ENCODE measurements at places on chromosomes 6 and 20.
A peak's percentile ranks its signal among the peaks of the same experiment; 100 is the strongest.

DNA sequence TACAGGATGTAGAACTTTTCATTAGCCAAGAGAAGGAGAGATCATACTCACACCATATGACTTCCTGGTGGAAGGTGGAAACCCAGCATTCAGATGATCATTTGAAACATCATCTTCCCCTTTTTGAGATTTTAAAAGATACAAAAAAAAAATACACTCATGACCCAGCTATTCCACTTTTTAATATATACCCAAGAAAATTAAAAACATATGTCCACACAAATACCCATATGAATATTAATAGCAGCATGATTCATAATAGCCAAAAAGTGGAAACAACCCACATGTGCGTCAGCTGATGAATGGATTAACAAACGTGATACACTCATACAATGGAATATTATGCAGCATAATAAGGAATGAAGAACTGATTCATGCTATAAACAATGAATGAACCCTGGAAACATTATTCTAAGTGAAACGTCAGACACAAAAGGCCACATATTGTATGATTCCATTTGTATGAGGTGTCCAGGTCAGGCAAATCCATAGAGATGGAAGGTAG is 130.0 kb upstream of the SGK1 start:
- DNase-seq, result no peak

GRCh38 chr6:131628726-131629125 is 684 bp upstream of the MED23 start:
- no peak for DNase-seq

DNA sequence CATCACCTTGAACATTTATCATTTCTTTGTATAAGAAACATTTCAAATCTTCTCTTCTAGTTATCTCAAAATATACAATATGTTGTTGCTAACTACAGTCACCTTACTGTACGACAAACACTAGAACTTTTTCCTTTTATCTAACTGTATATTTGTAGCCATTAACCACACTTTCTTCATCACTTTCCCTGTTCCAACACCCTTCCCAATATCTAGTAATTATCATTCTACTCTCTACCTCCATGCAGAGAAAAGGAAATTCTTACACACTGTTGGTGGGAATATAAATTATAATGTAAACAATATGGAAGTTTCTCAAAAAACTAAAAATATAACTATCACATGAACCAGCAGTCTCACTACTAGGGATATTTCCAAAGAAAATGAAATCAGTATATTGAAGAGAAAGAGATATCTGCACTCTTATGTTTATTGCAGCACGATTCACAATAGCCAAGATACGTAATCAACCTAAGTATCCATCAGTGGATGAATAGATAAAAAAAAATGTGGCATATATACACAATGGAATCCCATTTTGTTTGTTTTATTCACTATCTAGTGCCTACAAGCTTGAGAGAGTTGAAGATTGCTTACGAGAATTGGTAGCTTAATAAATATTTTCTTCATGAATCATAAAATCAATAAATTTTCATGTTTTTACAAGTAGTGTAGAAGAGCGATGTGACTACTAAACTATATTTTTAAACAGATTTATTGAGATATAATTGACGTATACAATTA is 2.4 kb downstream of the RHAG start:
- no peak for DNase-seq

- DNase-seq, result no peak
Observed at GRCh38 chr20:48128436-48128835, 343.2 kb upstream of the SULF2 start.

GRCh38 chr6:6420107-6420506 is 99.6 kb upstream of the F13A1 start:
- no peak for DNase-seq

DNA sequence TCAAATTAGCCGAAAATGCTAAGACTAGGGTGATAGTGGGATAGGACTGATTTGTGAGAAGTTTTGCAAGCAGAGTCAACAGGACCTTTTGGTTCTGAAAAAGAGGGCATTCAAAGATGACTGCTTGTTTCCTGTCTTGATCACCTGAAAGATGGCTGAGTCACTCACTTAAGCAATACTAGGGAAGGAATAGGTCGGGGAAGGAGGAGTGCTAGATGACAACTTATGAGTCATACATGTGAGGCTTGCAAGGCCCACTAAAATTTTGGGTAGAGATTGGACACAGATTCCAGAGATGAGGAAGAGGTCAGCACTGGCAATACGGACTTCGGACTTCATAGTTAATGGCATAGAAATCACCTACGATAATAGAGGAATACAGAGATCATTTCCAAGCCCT is 89.2 kb downstream of the FAM83B start:
- DNase-seq, result no peak

- DNase-seq, result no peak
Observed at GRCh38 chr20:44633872-44634600, 17.5 kb downstream of the ADA start.

DNA sequence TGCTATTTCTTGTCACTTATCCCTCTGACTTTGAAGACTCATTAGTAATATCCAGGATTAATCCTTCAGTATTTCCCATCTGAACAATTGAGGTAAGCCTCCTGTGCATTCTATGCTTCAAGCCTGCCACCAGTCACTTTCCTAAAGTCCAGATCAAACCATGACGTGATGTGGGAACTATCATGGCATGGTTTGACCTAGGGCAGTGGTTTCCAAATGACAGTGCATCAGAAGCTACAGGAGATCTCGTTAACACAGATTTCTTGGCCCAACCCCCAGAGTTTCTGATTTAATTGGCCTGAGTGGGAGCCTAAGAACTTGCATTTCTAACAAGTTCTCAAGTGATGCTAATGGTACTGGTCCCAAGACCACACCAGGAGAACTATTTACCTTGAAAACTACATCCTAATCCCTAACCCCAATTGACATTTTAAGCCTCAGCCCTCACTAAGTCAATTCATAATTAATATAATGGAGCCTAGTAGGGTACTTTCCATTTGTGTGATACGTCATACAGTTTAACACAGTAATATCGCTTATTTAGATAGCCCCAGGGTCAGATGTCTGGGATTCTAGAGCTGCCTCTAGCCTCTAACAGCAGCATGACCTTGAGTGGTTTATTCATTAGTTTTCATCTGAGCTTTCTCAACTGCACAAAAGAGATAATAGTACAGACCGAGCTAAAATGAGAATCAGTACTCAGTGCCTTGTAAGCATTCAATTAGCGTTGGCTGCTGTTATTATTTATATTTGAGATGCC is 907.6 kb downstream of the TFAP2A start:
- DNase-seq, result no peak

GRCh38 chr20:37238426-37238825 is 23.2 kb downstream of the GHRH start:
- no peak for DNase-seq

- DNase-seq, result no peak
Observed at GRCh38 chr6:169970306-169970988, 219.0 kb downstream of the ERMARD start.

GRCh38 chr20:36576081-36576445 is 2.7 kb downstream of the TGIF2 start:
- no peak for DNase-seq

- DNase-seq, result no peak
Observed at GRCh38 chr6:56851074-56851473, 103.8 kb upstream of the BEND6 start.

DNA sequence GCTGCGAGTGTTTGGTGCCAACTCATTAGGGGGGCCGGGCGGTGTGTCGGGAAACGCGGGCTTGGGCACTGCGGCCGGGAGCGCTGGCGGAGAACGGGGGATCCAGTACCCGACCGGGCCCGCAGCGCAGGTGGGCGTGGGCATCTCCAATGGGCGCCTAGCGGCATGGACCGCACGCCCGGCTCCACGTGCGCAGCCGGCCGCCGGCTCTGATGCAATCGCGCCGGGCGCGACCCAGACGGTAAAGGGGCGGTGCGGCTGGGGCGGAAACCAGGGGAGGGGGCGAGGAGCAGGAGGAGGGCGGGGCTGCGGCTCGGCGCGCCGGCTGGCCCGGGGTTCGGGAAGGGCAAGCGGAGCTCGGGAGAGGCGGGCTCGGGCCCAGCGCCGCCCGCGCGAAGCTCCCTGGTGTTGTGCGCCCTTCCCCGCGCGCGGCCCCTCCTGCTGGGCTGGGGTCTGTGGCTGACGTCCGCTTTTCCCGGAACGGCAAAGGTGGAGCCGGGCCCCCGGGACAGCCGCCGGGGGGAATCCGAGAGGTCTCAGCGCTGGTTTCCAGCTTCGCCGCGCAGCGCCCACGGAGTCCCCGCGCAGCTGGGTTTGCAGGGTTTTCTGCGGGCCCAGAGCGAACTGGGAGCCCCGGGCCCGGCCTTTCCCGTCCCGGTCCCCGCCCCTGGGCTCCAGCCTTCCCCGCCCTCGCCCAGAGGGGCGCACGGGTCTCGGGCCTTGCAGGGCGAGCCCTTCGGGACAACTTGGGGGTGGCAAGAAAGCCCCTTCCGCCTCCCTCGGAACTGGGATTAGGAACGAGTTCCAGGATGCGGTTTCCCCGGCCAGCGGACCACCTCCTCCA is 867 bp downstream of the MTHFD1L start:
- DNase-seq, result peak; percentile 73

DNA sequence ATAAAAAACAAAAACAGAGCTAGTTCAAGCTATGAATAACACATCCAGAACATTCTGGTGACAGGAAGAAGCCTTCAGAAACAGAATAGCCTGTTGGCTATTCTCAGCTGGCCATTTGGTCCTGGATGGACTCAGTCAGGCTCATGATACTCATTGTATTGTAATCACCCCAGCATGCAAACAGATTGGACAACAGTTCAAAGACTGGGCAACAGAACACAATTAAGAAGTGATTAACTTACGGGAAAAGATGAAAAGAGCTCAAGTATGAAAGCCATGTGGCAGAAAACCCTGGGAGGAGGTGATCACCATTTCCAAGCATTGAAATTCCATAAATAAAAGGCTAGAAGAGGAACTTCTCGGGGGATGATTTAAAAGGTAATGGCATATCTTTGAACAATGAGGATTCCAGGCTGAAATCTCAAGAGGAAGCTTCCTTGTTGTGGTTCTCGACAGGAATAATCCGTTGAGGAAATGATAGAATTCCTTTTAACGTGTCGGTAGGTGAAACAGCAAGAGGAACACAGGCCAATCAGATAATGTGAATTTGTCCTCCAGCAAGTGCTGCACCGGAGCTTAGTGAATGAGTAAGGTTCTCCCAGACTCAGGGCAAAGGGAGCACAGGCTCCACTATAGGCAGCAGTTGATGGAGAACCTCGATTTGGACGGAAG is 172.4 kb downstream of the BCAS1 start:
- DNase-seq, result no peak

DNA sequence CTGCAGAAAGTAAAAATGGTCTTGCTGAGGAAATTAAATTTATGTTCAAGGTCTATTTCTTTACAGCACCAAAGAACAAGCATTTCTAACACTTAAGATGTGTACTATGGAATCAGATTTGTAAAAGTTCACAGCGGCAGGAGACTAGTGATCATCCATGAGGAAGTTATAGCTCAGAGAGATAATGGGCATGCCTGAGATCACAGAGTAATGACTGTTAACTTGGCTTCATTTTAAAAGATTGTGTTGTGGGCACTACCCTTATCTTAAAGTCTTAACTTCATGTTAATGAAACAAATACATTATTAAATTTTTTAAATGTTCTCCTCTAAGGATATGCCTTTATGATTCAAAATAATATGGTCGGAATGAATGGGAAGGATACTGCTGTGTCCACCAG is 168.6 kb downstream of the GMPR start:
- DNase-seq, result no peak

- no peak for DNase-seq
Observed at GRCh38 chr20:2178318-2179232, 76.9 kb downstream of the STK35 start.

DNA sequence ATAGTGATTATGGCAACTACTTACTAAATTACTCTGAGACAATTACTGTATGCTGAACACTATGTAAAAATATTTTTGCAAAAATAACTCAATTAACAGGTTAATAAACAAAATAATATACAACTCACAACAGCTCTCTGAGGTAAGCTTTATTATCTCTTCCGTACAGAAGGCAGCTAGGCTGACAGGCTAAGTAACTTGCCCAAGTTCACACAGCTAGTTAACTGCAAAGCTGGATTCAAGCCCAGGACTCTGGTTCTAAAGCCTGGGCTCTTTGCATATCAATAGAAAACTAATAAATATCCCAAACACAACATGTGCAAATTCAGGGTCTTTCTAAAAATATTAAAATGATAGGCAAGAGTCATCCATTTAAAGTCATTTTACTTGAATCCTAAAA is 169.5 kb upstream of the BEND3 start:
- no peak for DNase-seq

- no peak for DNase-seq
Observed at GRCh38 chr6:44524476-44525227, 137.1 kb downstream of the CDC5L start.

- no peak for DNase-seq
Observed at GRCh38 chr20:12764851-12765250, 243.9 kb upstream of the SPTLC3 start.

DNA sequence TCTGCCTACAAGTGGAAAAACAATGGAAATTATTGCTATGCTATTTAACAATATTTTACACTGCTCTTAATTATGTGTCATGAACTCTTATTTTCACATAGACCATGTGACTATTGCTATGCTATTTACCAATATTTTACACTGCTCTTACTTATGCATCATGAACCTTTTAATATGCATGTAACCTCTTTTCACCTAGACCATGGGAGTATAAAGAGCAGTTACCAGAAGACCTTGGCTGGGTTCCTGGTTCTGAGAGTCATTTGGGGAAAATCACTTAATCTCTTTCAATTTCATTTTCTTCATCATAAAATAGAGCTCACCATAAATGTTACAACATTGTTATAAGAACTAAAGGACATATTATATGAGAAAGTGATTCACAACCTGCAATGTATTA is 223.8 kb upstream of the RNF217 start:
- no peak for DNase-seq

DNA sequence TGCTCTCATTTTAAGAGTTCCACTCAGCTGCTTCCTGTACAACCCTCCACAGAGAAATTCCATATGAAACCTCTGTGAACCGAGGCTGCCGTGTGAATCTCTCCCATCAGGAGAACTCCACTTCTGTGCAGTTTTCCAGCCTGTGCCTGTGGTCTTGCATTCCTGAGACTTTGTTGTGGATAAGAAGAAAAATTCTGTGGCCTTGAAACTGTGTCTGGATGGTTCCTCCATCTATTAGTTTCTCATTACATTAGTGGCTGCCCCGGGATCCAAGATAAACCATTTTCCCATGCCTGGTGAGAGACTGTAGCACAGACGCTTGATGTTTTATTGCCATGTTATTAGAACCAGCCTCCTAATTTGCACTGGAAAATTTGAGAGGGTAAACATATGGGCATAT is 40.8 kb upstream of the TIAM2 start:
- DNase-seq, result no peak

Measured in activated CD4-positive, alpha-beta T cell treated with anti-CD3 and anti-CD28 coated beads, Interleukin-2, amount 50 U/mL, for 24 hours (primary cell).